ENCODE measurements at places on chromosomes 16 and 17.

- peak; percentile 54 for DNase-seq
These were observed 680 bp downstream of the ZNF629 start for GRCh38 chr16:30786115-30786935.

DNA sequence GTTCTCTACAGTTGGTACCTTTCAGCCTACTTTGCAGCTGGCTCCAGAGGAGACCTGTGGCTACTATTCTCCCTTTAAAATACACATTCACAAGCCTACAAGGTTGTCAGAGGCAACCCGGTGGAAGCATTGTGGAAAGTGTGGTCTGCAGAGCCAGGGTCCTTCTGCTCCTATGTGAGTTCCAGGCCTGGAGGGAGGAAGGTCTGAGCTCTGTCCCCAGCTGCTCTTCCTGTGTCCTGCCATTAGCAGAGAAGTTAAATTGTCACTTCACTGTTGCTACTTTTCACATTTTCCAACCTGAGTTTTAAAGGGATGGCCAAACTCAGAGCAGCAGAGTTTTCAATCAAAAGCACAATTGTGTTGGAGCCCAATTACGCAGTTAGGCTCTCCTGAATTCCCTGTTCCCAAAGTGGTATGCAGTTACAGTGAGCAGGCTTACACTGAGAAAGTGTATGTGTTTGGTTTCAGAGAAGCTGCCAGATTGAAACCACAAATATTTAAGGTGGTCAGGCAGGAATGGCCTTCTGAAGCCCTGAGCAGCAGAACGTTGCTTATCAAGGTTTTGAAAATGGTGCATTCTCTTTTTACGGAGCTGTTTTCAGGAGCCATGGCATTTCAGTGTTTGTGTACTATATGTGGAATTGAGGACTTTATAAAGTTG is 25.0 kb downstream of the MAP3K3 start:
- no peak for DNase-seq

DNA sequence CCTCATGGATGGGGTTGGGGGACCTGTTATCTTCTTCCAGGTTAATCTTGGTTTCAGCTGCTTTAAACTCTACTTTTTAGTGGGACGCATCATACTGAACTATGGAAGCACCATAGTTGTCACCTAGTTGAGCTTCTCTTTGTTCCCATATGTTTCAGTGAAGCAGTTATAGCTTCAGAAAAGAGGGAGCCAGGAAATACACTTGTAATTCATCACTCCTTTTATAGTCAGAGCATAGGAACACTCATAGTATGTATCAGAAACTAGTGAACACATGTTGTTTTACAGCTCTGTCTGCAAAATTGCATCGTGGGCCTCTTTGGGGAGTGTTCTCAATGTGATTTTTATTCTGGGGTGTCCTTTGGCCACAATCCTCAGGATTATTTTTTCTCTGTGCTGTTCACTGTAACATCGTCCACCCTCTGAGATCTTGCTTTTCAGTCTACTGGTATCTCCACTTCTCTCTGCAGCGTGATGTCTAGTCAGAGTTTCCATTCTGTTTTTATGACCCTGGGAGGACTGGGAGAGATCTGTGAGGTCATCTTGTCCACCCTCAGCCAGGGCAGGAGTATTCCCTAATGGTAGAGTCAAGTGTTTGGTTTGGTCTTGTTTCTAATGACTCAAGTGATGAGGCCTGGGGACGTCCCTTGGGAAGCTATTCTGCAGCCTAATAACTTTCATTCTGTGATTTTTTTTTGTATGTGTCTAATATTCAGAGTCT is 585.4 kb downstream of the WWOX start:
- no peak for DNase-seq

GRCh38 chr16:68790130-68790761 is 53.1 kb upstream of the TANGO6 start:
- DNase-seq, result no peak

DNA sequence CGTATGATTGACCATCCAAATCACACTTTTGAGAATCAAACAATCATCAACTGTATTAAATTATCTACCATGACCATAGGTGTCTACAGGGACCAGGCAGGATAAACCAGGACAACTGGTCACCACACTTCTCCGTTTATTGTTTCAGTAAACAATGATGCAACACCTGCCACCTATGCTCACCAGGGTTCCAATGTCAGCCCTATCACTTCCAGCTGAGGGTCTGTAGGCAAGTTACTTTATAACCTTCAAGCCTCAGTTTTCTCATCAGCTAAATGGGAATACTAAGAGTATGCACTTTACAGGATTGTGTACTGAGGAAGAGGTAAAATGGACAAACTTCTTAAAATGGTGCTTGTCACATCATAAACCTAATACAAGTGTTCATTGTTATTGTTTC is 14.9 kb downstream of the TMEM114 start:
- no peak for DNase-seq

GRCh38 chr17:45317111-45317928 is 500 bp upstream of the MAP3K14 start:
- DNase-seq, result peak; percentile 100

DNA sequence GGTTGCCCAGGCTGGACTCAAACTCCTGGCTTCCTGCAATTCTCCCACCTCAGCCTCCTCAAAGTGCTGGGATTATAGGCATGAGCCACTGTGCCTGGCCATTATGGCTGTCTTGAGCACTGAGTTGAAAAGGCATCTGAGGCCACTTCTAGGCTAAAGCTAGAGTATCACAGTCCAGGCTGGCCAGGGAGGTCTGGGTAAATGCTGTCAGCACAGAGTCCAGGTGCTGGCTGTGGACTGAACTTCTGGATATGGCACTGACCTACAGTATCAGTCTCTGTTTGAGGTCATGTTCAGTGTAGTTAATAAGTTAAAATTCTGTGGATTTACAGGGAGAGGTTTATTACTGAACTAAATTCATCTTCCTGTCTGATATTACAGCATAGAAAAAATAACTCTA is 222.5 kb upstream of the TOM1L1 start:
- DNase-seq, result no peak
